ENCODE measurements at places on chromosomes 13 and 19. TPM values are rescaled to one million over a fixed set of nuclear protein-coding genes. Genes with fewer than 3 reads are reported as not detected.

Gene C1QTNF9B
- polyA plus RNA-seq: 0.85 TPM

Gene THSD8
- 7.3 TPM for polyA plus RNA-seq

Gene GPR42
- polyA plus RNA-seq: not detected

Gene ONECUT3
- polyA plus RNA-seq: 0.05 TPM

Gene TSKS
- polyA plus RNA-seq: 0.36 TPM

Gene PTGER1
- polyA plus RNA-seq: 5.6 TPM

Gene CYP4F2
- polyA plus RNA-seq: not detected

Gene DCLK1
- 11.2 TPM for polyA plus RNA-seq

Gene KIR3DL1
- 0.12 TPM for polyA plus RNA-seq

Gene GSX1
- not detected for polyA plus RNA-seq
